ENCODE measurements at places on chromosomes 12 and 14. TPM values are rescaled to one million over a fixed set of nuclear protein-coding genes. Genes with fewer than 3 reads are reported as not detected.

GRCh38 chr12:92639017-92639416 is 63.8 kb upstream of the PLEKHG7 start:
- DNase-seq, result no peak
- no peaks in the 10 kb centered on the region for H3K4me1 ChIP-seq
- no peaks in the 10 kb centered on the region for H3K27me3 ChIP-seq
- no peak overlapping the region for H3K4me3 ChIP-seq
- no peaks in the 10 kb centered on the region for H3K36me3 ChIP-seq
- no peak overlapping the region for H3K27ac ChIP-seq

DNA sequence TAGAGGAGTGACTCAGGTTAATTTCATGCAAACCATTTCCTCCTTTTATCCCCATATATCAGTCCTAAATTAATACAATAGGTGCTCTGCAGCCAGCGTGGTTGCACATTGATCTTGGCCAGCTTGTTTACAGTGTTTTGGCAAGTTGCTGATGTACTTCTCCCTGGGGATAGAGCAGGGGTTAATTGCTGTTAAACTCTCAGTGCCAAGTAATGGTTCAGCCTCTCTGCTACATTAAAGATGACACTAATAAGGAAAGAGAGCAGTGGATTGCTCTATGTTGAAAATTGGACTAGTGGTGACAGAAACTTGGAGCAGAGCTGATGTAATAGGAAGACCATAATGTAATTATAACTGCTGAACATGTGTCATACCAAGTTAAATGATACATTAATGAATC is 717.5 kb downstream of the RERGL start:
- no peak for DNase-seq
- H3K4me1 ChIP-seq, result no peaks in the 10 kb centered on the region
- no peak overlapping the region for H3K4me3 ChIP-seq
- H3K27ac ChIP-seq, result no peak overlapping the region
- H3K36me3 ChIP-seq, result no peaks in the 10 kb centered on the region

- H3K4me1 ChIP-seq, result no peaks in the 10 kb centered on the region
- H3K4me3 ChIP-seq, result no peak overlapping the region
- no peaks in the 10 kb centered on the region for H3K36me3 ChIP-seq
- no peak for DNase-seq
- no peak overlapping the region for H3K27ac ChIP-seq
- H3K27me3 ChIP-seq, result no peaks in the 10 kb centered on the region
These were observed 159.0 kb upstream of the SFSWAP start for GRCh38 chr12:131551675-131552491.

GRCh38 chr12:13099844-13100604 is 3.4 kb downstream of the GSG1 start:
- H3K27ac ChIP-seq, result peak overlapping the region; percentile 91
- H3K4me3 ChIP-seq, result no peak overlapping the region
- no peaks in the 10 kb centered on the region for H3K36me3 ChIP-seq
- H3K27me3 ChIP-seq, result no peaks in the 10 kb centered on the region

- H3K4me1 ChIP-seq, result peaks cover 6% of the 10 kb centered on the region
- no peaks in the 10 kb centered on the region for H3K27me3 ChIP-seq
- no peak overlapping the region for H3K27ac ChIP-seq
- no peak for DNase-seq
- H3K36me3 ChIP-seq, result no peaks in the 10 kb centered on the region
These were observed 2.1 kb upstream of the NIN start for GRCh38 chr14:50832935-50833630.

Gene DDN
- not detected for total RNA-seq

Gene PCED1B
- 1.0 TPM for total RNA-seq

Measured in thyroid gland (tissue), 4 donors.